Stimulated activated CD4-positive, alpha-beta T cell treated with anti-CD3 and anti-CD28 coated beads, Interleukin-4, amount 100 ng/mL, for 48 hours (primary cell): ENCODE measurements at places on chromosomes 3 and 15.

GRCh38 chr3:189519458-189519857 is 111.7 kb upstream of the TP63 start:
- no peak for DNase-seq

GRCh38 chr3:140341203-140341602 is 336.7 kb upstream of the TRIM42 start:
- no peak for DNase-seq

DNA sequence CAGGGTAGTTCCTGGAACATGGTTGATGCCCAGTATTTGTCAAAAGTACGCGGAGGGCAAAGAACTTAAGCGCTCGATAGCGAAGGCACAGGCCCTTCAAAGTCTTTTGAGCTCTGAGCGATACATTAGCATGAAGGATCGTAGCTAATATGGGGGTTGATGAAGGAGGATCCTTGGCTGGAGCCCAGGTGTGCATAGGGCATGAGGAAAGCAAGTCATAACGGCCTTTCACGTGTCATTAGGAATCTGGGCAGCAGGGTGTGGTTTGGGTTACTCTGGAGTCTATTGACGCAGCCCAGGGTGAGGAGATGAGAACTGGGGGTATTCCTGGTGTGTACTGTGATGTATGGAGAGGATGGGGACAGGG is 31.7 kb downstream of the SPINK8 start:
- no peak for DNase-seq

- DNase-seq: no peak
These were observed 2.2 kb downstream of the C15orf39 start for GRCh38 chr15:75203908-75204263.

DNA sequence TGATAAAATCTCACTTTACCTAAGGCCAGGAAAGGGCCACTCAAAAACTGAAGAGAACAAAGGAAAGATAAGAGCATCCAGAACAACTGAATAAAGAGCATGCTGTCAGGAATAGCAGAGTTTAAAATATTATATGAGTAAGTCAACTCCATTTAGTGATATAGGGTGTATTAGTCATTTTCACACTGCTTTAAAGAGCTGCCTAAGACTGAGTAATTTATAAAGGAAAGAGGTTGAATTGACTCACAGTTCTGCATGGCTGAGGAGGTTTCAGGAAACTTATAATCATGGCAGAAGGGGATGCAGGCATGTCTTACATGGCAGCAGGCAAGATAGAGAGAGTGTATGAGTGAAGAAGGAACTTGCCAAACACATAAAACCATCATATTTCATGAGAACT is 778.0 kb upstream of the NECTIN3 start:
- no peak for DNase-seq
